ENCODE measurements at places on chromosomes 16 and 17.

DNA sequence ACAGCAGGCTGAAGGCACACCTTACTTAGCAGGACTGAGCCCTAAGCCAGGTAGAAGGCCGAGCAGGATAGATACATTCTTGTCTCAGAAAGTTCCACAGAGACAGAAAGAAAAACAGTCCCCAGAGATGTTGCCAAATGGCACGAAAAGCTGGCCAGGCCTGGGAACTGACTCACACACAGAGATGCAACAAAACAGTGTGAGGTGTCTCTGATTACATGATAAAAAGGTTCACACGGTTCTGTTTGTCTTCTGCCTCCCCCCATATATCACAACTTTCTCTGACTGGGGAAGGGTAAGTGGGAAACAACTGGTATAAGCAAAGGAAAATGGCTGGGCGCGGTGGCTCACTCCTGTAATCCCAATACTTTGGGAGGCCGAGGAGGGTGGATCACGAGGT, 1.7 kb downstream of the WBP2 start:
- DNase-seq: peak; percentile 58

DNA sequence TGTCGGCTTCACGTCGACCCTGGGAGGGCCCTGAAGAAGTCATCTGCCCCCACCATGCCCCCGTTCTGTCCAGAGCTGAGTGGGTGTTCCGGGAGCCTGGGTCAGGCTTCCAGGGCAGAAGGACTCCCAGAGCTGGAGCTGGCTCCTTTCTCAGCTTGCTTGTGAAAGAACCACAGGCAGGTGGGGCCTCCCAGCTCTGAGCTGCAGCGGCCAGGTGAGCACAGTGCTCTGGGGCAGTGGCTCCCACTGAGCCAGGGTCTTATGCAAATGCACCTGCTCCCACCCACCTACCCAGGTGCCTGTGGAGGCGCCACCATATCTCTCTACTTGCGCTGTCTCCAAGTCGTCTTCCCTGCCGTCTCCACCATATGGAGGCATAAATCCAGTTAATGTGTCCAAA, 140.0 kb upstream of the RPL38 start:
- no peak for DNase-seq

DNA sequence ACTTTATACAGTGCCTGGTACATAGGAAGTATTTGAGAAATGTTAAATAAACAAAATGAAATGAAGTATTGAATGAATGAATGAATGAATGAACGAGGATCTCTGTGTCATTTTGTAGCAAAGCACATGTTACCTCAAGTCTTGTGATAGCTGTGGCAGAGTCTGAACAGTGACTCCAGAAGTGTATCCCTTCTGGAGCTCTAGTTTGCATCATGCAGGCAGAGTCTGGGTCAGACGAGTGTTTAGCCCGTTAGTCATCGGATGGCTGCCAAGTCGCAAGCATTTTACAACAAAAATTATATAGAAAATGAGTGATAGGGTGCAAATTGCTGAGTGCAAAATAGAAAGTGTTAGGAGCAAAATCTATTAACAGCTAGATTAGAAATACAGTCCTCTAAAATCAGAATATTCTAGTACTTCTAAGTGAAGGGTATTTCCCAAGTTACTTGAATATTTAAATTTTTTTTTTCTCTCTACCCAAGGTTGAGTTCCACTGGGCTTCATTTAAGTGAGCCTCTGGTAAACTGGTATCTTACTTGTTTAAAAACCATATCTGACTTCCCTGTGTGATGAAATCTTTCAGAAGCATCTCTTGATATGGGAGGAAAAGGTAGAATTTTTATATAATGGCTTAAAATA, 113.3 kb downstream of the FTO start:
- peak; percentile 74 for DNase-seq

- DNase-seq: no peak
Measured at GRCh38 chr16:19582050-19582831, 26.7 kb downstream of the VPS35L start.

GRCh38 chr17:48016112-48016511, 21.5 kb downstream of the COPZ2 start:
- no peak for DNase-seq

- no peak for DNase-seq
Measured at GRCh38 chr17:42413464-42414040, 9.5 kb downstream of the CAVIN1 start.

DNA sequence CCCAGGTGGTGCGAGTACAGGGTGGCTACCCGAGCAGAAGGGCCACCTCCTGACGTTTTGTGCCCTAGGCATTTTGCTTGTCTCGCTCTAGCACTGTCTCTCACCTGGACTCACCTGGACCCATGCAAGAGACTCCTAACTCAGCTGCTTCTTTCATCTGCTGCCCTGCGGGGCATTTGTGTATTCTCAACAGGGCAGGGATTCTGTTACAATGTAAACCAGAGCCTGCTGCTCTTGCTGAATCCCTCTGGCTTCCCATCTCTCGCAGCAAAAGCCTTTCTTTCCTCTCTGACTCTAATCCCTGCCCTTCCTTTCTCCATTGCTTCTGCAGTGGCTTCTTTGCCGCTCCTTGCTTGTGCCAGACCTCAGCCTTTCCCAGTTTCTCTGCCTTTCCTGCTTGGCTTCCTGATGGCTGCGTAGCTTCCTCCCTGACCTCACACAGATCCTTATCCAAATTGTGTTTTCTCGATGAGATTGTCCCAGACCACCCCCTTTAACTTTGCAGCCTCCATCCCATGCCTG, 10.2 kb downstream of the ARSG start:
- DNase-seq: no peak

GRCh38 chr16:88534638-88535190, 35.5 kb upstream of the ZC3H18 start:
- no peak for DNase-seq

DNA sequence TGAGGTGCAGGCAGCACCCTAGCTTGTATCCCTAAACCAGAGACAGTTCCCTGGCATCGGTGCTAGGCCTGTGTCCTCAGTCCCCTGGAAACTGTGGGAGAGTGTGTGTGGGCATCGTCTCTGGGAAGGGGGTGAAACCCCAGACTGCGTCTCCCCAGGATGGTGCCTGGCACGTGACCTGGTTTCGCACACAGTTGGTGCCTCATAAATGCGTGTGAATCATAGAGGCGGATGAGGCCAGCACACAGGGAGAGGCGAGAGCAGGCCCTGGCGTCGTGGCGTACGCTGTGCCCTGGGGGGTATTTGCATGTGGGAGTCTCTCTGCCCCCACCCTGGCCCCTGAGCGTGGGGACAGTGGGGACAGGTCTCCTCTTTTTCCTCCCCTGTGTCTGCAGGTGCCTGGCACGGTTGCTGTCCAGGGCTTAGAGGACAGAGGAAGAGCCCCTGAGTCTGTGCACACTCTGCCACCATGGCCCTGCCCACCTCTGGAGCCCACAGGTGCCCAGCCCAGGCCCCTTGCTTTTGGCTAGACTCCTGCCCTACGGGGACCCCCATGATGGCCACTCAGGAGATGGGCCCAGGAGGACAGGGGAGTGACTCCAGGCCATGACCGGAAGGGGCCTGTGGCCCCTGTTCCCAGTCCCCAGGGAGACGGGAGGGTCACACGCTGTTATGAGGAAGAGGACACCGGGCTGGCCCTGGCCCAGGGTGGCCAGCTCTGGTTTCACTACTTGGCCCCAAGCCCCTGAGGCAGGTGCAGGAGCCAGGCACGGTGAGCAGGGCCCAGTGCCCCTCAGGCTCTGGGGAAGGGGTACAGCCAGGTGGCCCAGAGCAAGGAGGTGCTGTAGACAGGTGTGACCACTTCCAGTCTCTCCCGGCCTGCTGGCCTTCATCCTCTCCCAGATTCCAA, 1.3 kb upstream of the FSCN2 start:
- no peak for DNase-seq

DNA sequence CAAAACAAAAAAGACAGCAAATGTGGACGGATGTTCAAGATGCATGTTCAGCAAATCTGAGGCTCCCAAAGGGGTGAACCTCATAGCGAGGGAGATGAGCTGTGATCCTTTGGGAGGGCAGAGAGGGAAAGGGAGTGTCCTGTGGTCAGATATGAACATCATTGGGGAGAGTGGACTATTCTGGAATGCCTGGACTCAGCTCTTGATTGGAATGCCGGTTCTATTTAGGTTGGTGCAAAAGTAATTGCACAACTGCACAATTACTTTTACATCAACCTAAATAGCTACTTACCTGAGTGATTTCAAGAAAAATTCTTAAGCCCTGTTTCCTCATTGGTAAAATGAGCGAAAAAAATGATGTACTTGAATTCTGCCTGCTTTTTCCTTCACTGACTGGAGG, 89.6 kb downstream of the CACNG3 start:
- DNase-seq: no peak

DNA sequence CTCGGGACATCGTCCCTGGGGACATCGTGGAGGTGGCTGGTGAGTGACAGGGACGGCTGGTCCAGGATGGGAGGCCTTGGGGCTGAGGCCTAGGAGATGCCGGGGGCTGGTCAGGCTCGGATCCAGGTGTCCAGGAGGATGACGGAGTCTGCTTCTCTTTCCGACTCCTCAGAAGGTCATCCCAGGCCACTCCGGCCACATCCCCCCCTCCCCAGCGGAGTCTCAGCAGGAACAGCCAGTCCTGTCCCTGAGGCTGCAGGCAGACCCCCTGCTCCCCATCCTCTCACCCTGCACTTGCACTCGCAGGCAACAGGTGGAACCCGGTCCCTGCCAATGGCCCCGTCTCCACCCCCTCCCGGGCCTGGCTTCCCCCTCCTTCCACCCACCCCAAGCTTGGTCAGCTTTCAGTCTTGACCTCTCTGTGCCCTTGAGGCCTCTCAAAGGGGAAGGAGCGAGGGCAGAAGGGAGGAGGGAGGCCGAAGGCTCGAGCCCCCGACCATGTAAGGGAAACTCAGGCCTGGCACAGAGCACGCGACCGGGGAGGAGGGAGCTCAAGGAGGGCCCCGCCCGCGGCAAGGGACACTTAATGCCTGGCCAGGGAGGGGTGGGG, 4.4 kb downstream of the ATP2A1 start:
- no peak for DNase-seq

- no peak for DNase-seq
Measured at GRCh38 chr17:1486802-1487695, 5.4 kb downstream of the MYO1C start.

DNA sequence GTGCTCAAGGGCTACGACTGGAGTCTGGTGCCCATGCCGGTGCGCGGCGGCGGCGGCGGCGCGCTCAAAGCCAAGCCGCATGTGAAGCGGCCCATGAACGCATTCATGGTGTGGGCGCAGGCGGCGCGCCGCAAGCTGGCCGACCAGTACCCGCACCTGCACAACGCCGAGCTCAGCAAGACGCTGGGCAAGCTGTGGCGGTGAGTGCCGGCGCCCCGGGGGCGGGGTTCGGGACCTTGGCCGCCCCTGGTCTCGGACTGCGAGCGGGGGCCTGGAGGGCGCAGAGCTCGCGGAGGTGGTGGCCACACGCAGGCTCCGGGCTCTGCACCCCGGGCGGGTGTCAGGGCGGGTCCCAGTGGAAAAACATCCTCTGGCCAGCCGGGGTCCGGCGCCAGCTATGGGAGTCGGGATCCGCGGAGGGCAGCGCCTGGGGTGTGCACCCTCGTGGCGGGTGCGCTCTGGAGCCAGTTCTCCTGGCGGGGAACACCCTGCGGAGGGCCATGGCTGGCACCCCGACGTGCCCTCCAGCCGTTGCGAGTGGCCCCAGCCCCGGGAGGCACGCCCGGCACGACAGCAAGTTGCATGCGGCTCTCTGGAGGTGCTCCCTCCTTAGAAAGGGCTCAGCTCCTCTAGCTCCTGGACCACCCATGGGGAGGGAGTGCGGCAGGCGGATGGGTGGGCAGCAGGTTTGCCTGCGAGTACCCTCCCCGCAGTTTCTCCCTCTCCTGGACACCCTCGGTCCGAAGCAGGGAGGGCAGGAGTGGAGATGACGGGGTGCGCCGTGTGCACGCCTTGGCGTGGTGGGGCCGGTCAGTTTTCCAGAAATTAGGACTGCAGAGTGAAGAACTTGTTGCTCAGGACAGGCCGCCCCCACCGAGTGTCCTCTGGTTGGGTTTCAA, 824 bp downstream of the SOX8 start:
- DNase-seq: no peak

GRCh38 chr17:48610282-48611211, at the start of gene HOXB7:
Gene HOXB7, minus strand, starts transcription at chr17:48611017. Its CDS starts 99 bp downstream, at chr17:48610918.
- peak; percentile 71 for DNase-seq

DNA sequence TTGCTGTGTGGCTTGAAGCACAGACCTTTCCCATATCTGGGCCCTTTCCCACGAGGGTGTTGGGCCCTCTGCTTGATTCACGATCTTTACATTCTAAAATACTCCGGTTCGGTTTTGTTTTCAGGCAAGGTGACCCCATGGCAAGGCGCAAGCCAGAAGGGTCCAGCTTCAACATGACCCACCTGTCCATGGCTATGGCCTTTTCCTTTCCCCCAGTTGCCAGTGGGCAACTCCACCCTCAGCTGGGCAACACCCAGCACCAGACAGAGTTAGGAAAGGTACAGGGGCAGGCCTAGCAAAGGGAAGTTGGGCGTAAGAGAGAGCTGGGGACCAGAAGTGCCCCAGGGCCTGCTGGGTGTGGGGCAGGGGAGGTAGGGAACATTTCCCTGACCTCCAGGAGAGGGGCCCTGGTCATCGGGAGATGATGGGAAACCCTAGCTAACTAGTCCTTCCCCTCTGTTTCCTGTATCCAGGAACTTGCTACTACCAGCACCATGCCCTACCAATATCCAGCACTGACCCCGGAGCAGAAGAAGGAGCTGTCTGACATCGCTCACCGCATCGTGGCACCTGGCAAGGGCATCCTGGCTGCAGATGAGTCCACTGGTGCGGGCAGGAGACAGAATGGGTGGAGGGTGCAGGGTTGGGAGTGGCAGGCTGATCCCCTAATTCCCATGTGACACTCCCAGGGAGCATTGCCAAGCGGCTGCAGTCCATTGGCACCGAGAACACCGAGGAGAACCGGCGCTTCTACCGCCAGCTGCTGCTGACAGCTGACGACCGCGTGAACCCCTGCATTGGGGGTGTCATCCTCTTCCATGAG, 1.4 kb downstream of the ALDOA start:
- no peak for DNase-seq

DNA sequence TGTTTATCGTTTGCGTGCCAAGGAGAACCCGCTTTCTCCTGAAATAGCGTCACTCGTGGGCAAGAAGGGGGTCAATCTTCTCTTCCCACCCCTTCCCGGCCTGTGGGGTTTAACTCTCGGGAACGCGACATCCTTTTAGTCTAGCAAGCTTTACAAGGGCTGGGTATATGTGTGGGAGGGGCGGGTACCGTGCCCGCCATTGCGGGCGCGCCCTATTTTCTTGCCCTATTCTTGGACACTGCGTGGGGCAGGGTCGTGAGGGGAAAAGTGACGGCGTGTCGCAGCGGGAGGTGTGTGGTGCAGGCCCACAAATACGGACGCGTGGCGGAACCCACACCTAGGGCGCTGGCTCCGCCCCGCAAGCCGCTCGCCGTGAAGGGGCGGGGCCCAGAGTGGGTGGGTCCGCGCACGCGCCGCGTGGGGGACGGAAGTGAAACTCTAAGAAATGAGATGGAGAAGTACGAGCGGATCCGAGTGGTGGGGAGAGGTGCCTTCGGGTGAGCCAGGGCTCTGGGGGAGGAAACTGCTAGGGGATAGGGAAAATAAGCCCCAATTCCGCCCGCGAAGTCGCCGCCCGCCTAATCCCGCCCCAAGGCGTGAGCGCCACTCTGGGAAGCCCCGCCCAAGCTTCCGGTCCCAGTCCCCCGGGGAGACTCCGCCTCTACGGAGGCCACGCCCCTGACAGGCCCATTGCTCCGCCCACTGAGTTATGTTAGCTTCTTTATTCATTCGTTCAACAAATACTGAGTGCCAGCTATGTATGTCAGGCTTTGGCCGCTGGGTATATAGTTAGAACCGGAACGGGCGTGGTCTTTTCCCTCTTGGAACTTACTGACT, at the start of gene NEK8:
NEK8 (plus strand) TSS at position 425 of the 837 bp plus-strand sequence; CDS start at position 451, 26 bp downstream.
- peak; percentile 82 for DNase-seq

Data from GM04504 (cell line).